ENCODE measurements at places on chromosomes 7 and 10.
A peak's percentile ranks its signal among the peaks of the same experiment; 100 is the strongest.

DNA sequence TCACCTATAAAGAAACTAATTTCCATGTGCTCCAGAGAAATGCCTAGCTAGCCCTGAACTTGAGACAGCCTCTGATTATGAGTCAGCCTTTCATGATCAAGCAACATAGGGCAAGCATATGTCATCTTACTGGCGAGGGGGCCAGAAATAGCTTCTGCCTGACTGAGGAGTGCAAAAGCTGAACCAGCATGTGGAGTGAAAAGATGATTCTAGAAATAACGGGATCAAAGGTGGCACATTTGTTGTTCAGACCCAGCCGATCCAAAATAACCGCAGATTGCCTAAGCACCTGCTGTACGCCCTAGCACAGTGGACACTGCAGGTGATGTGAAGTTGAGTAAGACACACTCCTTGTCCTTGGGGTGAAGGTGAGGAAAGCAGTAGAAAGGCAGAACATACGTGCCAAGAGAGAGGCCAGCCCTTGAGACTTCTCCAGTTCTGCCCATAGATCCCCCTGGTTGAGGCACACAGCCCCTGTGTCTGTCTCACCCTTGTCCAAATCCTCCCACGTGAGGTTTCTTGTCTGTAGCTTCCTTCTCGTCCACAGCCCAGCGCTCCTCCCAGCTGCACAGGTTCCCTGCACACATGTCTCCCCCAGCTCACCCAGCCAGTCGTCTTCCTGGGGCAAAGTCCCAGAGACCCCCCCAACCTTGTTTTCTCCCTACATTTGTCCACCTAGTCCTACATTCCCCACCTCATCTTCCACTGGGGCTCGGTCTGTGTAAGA is 2.8 kb upstream of the BCL7B start:
- DNase-seq: peak; percentile 75

GRCh38 chr7:33904681-33905388 is 504 bp upstream of the BMPER start:
- peak; percentile 77 for DNase-seq

- no peak for DNase-seq
Observed at GRCh38 chr7:157389951-157390730, 53.3 kb downstream of the DNAJB6 start.

- DNase-seq: peak; percentile 23
Observed at GRCh38 chr7:142385491-142386340, 127.9 kb upstream of the PRSS58 start.

DNA sequence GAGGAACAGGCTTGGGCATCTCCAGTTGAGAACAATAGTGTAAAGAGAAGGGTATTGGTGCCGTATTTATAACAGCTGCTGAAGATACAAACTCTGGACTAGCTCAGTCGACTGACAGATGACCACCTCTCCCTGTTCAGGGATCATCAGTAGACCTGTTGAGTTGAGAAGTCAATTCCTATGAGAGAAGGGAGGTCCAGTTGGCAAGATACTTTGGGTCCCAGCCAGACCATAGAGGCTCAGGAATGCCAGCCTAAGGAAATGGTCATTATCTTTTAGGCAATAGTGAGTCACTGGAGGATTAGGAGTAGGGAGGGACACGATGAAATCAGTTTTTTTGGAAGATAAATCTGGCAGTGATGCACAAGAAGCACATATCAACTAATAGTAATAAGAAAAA is 202.9 kb downstream of the TRIL start:
- peak; percentile 89 for DNase-seq

- no peak for DNase-seq
Observed at GRCh38 chr7:52700349-52700748, 335.1 kb upstream of the POM121L12 start.

DNA sequence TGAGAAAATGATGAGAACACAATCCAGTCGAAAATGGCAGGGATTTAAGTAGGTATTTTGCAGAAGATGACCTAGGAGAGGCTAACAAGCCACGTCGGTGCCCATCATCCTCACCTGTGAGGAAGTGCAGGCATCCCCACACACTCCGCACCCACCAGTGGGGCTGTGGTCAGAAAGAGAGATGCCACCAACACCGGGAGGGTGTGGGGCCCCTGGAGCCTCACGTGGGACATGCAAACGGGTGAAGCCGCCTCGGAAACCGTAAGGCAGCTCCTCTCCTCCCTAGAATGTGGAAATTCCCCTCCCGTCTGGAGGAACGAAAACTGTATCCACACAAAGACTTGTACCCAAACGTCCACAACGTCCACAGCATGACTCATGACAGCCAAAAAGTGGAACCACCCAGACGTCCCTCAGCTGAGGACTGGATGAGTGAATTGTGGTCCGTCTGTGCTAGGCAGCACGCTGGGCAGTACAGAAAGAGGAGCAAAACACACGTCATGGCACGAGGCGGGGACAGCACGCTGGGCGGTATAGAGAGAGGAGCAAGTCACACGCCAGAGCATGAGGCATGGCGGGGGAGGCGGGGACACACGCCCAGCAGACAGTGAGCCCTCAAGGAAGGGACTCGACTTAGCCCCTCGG is 246.0 kb downstream of the ELFN1 start:
- DNase-seq: no peak

DNA sequence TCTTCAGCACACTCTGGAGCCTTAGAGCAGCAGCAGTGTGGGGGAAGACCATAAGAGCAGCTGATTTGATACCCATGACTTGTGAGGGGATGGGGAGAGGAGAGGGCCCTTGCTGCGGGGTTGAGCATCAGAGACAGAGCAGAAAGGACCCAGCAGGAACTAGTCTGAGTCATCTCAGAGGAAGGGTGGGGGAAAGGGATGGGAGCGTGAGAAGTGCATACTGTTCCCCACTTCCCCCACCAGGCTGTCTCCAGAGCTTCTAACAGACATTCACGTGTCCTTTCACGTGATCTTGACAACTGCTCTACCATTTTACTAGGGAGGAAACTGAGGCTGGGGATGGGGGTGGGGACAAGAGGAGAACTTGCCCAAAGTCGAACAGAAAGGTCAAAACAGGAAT is 38.7 kb downstream of the FAM241B start:
- DNase-seq: no peak

- DNase-seq: no peak
Observed at GRCh38 chr10:60155943-60156683, 233.6 kb downstream of the ANK3 start.

DNA sequence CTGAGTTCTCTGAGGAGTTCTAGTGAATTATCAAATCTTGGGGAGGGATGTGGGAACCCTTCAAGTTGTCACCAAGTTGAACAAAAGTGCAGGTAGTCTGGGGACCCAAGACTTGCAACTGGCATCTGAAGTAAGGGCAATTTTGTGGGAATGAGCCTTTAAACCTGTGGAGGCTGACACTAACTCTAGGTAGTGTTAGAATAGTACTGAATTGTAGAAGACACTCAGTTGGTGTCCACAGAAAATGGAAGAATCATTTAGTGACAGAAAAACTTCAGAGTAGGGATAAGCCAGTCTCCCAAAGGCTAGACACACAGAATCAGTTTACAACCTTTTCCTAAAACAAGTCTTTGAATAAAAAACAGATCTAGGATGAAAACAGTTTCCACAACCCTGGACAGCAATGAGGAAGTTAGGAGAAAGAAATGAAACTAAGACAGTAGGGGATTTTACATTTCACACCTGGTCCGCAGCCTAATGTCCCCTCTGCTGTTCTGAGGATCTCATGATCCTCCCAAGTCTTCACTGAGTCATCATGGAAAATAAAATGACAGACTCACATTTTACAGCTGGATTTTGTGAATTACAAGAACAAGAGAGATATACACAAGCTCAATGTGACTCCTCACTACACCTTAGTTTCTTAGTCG is 23.0 kb upstream of the ING3 start:
- no peak for DNase-seq

- DNase-seq: no peak
Observed at GRCh38 chr10:112852306-112852705, 97.7 kb upstream of the TCF7L2 start.

- DNase-seq: no peak
Observed at GRCh38 chr7:1661461-1661860, 8.6 kb upstream of the ELFN1 start.

DNA sequence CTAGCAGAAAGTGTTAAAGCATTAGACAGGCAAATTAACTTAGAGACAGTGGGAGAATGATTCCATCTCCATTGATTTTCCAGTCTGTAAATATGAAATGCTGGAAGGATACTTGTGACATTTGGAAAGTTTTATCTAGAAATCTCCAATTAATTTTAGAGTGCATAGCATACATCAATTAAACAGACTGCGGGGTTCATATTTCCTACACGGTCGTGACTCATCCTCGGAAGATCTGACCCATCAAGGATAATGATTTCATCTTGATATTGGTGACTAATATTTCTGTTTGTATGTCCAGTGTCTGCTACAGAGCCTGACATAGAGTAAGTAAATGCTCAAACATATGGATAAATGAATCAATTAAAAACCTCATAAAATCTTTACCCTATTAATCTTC is 474.9 kb downstream of the KCNMA1 start:
- no peak for DNase-seq

GRCh38 chr10:93463723-93464476 is 18.2 kb downstream of the MYOF start:
- no peak for DNase-seq

- DNase-seq: peak; percentile 58
Observed at GRCh38 chr10:79079490-79080355, 11.0 kb downstream of the ZMIZ1 start.

- DNase-seq: no peak
Observed at GRCh38 chr7:134280508-134280907, 36.2 kb downstream of the SLC35B4 start.

DNA sequence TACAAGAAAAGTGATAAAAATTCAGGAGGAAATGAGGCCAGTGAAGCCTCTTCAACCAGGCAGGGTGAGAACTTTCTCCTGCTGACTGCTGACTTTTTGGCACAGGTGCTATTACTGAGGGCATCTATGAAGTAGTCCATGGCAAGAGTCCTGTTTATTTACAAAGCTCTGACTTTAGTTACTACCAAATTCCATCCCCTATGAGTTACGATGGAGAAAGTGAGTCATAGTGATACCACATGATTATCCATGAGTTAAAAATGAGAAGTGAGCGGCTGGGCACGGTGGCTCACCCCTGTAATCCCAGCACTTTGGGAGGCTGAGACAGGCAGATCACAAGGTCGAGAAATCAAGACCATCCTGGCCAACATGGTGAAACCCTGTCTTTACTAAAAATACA is 19.9 kb downstream of the CCDC3 start:
- peak; percentile 78 for DNase-seq

DNA sequence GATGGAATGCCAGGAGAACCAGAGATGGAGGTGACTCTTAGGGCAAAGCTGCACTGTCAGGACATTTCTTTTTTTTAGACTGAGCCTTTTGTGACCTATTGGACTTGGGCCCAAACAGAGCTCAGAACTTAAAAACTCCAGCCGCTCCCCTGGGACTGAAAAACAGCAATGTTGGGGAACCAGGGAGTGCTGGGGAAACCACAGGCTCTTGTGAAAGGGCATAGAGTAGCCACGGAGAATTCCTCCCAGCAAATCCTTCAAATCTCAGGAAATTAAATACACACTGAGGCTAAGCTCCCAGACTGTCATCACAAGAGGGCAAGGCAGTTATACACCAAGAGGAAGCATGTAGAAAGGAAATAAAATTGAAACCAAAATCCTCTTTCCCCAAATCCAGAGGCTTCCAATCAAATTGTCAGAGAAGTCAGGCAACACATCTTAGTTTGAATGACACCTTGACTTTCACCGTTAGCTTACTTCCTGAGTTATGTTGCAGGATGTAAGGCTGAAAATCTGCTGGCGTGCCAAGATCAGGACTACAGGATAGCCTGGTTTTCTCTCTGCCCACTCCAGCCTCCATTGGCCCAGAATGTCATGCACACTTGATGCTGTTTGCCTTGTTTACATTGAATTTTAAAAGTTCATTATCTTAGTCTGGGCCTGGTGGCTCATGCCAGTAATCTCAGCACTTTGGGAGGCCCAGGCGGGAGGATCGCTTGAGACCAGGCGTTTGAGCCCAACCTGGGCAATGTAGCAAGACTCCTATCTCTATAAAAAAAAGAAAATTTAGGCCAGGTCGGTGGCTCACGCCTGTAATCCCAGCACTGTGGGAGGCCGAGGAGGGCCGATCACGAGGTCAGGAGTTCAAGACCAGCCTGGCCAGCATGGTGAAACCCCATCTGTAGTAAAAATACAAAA is 2.6 kb upstream of the RFC2 start:
- DNase-seq: no peak

DNA sequence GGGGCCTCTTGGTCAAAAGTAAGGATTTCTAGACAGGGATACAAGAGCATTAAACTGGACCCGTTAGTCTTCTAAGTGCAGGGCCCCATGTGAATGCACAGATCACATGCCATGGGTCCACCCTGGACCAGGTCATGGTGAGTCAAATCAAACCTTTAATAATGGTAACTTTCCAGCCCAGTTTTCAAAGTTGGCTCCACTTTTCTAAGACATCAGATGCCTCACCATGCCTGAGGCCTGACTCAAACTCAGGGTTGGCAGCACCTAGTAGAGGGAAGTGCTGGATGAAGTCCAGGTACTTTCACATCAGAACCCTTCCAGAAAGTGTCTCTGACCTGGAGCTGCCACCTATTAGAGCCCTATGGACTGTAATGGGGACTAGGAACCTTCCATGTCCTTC is 9.7 kb upstream of the SMIM30 start:
- DNase-seq: peak; percentile 77

GRCh38 chr10:81108516-81109199 is 571.0 kb downstream of the SH2D4B start:
- no peak for DNase-seq

GRCh38 chr7:71050492-71050891 is 81.5 kb upstream of the GALNT17 start:
- no peak for DNase-seq

GRCh38 chr7:32169228-32169627 is 99.0 kb upstream of the PDE1C start:
- no peak for DNase-seq

DNA sequence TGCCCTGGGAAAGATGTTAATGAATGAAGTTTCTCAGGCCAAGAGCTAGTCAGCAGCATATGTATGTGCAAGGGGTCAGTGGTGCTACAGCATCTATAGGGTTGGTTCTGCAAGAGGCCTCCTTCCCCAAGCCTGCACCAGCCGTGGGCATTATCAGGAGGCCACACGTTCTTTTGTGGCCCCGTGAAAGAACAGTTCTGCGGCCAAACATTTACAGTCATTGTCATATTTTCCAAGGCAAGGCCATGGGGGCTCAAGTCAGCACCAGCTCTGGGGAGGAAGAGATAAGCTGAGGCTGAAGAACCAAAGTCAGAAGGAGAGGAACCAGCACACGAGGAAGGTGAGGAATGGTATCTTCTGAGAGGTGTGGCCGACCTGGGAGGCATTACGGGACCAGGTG is 54.4 kb upstream of the TMEM72 start:
- no peak for DNase-seq

- DNase-seq: peak; percentile 3
Observed at GRCh38 chr10:87694011-87694794, 34.5 kb downstream of the PAPSS2 start.

DNA sequence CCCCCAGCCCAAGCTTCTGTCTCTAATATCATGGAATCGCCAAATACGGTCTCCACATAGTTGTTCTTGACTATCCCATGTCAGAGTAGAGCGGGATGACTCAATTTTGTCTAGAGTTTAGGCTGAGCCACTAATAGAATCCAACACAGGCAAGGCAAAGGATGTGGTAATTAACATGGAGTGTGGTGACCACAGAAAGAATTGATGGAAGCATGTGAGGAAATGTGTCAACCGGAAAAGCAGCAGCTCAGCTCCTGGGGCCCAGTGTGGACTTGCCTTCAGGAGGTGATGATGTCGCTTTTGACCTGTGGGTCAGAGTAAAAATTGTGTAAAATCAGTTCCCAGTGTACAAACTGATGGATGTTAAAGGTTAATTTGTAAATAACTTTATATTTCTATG is 139.3 kb upstream of the KLF6 start:
- DNase-seq: peak; percentile 69

Data from MG63 (cell line).